ENCODE measurements at places on chromosomes 7 and 10. TPM values are rescaled to one million over a fixed set of nuclear protein-coding genes. Genes with fewer than 3 reads are reported as not detected.
A peak's percentile ranks its signal among the peaks of the same experiment; 100 is the strongest.

MMP21 gene
- not detected for total RNA-seq

FAM180A gene
- not detected for total RNA-seq

TUBAL3 gene
- total RNA-seq = 0.19 TPM

SPDYE11 gene
- total RNA-seq = not detected

BEND7 gene
- total RNA-seq = 16.4 TPM

ENKUR gene
- total RNA-seq = 1.6 TPM

COL1A2 gene
- total RNA-seq = 23.0 TPM

- H3K36me3 ChIP-seq = peaks cover 7% of the 10 kb centered on the region
- DNase-seq = no peak
- no peaks in the 10 kb centered on the region for H3K27me3 ChIP-seq
- peaks cover 39% of the 10 kb centered on the region for H3K4me1 ChIP-seq
These were observed 1.8 kb upstream of the WAPL start for GRCh38 chr10:86523348-86523747.

DNA sequence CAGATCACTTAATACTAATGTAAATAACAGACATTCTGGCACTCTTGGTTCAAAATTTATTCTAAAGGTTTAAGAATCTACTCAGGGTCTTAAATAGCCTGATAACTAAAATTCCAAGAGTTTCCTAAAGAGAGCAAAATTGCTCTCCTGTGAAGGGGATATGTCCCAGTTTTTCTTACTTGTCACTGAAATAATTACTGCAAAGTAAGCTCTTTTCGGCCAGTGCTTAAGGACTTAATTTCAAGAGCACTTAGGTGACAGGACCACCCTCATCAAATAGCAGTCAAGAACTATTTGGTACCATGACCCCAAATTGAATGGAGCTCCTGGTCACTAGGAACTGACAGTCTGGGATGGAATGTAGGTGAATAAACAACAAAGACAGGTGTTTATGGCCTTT is 1.8 kb upstream of the IMMP2L start:
- no peaks in the 10 kb centered on the region for H3K27me3 ChIP-seq
- H3K4me1 ChIP-seq = peaks cover 21% of the 10 kb centered on the region
- H3K27ac ChIP-seq = no peak overlapping the region

DNA sequence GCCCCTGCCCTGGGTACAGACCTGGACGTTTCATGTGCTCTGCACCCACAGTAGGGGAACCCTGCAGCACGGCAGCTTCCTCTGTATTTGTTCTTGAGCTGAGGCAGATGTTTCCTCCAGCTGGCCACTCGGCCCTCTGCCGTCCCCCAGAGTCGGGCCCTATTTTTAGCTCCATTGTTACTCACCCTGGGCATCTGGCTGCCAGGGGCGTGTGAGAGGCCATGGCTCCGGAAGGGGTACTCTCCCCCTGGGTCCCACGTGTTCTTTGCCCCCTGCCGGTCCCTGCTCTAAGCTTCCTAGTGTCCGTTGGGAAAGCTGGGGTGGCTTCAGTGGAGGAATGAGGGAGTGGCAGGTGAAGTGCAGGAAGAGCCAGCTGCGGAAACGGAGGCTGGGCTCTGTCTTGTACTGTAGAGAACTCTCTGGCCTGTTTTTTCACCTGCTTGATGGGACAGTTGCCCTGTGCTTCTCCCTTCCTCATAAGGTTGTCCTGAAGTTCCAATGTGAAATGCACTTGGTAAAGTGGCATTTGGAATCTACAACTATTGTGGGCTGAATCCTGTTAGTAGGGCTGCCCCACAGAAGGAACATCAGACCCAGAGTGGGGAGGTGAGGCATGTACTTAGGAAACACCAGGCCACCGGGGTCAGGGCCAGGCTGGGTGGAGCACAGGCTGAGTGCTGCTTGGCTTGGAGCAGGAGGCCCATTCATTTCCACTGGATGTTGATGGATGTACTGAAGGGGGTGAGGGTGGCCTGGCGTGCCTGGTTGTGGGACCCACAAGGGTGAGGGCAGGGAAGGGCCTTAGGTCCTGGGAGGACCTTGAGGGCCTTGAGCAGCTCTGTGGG is 30.6 kb downstream of the PALD1 start:
- H3K36me3 ChIP-seq = no peaks in the 10 kb centered on the region
- H3K27me3 ChIP-seq = no peaks in the 10 kb centered on the region
- no peak overlapping the region for H3K4me3 ChIP-seq

- DNase-seq = no peak
- H3K4me1 ChIP-seq = peaks cover 8% of the 10 kb centered on the region
- H3K36me3 ChIP-seq = no peaks in the 10 kb centered on the region
- H3K27me3 ChIP-seq = peaks cover 33% of the 10 kb centered on the region
- H3K27ac ChIP-seq = no peak overlapping the region
These were observed 488.6 kb downstream of the KCNMA1 start for GRCh38 chr10:77149001-77149400.

DNA sequence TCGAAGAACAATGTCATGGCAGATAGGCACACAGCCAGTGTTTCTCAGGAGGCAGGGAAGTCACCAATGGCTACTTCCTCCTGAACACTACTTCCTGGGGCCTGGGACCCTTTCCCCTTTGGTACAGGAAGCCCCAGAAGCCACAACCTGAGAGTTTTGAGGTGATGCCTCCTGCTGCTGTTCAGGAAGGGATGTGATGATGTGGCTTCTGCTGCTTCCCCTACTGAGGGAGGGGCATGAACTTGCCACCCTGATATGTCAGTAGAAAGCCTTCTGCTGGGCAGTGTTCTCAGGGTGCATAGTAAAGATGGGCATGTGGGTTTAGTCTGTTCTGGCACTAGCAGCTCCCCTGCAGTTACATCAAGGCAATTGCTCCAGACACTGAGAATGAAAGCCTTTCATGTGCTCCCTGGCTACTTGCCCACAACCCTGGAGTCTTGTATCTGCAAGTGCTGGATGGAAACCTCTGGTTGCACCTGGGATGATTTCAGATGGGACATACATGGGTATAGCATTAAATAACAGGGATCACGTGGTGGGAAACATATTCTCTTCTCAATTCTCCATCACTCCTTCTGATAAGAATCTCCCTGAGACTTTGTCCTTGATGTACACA is 69.3 kb downstream of the ADRA2A start:
- H3K4me1 ChIP-seq = no peaks in the 10 kb centered on the region
- DNase-seq = no peak
- no peaks in the 10 kb centered on the region for H3K36me3 ChIP-seq
- H3K27me3 ChIP-seq = peaks cover 5% of the 10 kb centered on the region
- H3K27ac ChIP-seq = no peak overlapping the region

DNA sequence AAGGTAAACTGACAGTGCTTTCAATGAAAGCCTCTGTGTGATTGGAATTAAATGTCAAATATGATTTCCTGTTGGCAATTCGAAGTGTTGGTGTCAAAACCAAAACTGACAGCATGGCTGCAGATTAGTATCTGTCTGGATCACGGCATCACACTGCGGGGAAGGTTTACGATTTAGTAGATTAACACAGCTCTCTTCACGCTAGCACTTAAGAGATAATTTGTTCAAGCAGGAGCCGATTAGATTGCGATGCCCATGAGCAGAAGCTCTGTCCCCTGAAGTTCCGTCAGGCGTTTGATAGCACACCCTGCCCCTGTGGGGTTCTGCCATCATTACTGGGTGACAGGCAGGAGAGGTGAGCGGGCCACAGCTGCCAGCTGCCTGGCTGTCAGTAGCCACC is 279.5 kb upstream of the AUTS2 start:
- no peak for DNase-seq
- H3K27ac ChIP-seq = no peak overlapping the region
- no peak overlapping the region for H3K4me3 ChIP-seq
- H3K4me1 ChIP-seq = no peaks in the 10 kb centered on the region
- H3K36me3 ChIP-seq = no peaks in the 10 kb centered on the region

DNA sequence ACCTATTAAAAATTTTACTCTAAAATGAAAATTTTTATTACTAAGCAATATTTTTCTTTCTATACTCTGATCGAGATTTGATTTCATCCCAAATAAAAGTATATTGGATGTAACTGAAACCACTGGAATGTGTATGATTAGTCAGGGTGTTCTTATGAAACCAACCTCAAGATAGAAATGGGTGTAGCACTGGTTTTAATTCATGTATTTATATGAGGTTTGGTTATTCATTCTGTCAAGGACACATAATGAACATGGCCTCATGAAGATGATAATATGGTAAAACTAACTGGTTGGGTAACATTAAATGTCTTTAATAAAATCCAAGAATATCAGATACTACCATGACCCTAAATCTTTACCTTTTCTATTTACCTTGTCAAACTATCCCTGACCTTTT is 197.7 kb downstream of the SEMA3A start:
- no peaks in the 10 kb centered on the region for H3K27me3 ChIP-seq
- no peak overlapping the region for H3K27ac ChIP-seq
- peaks cover 13% of the 10 kb centered on the region for H3K36me3 ChIP-seq
- no peak for DNase-seq
- no peak overlapping the region for H3K4me3 ChIP-seq
- peaks cover 3% of the 10 kb centered on the region for H3K4me1 ChIP-seq

DNA sequence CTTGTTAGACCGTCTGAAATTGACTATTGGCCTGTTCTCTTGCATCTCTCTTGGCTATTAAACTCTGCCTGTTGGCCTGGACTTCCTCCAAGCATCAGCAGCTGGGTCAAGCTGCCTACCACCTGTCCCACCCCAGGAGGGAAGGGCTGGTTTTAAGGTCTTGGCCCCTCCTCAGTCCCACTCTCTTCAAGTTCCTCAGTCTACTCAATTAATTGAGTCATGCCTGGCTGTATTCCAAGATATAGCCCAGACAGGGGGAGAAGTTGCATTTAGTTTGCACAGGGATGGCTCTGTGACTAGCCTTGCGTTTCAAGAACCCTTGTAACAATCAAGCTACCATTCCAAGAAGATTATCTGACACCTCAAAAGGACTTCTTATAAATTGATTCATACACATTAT is 113.8 kb upstream of the GLI3 start:
- peaks cover 47% of the 10 kb centered on the region for H3K4me1 ChIP-seq
- H3K4me3 ChIP-seq = peak overlapping the region; percentile 30
- no peak for DNase-seq
- H3K27ac ChIP-seq = no peak overlapping the region
- no peaks in the 10 kb centered on the region for H3K27me3 ChIP-seq

GRCh38 chr10:78921895-78922294 is 146.9 kb upstream of the ZMIZ1 start:
- no peaks in the 10 kb centered on the region for H3K36me3 ChIP-seq
- H3K4me1 ChIP-seq = peaks cover 52% of the 10 kb centered on the region
- DNase-seq = no peak
- H3K4me3 ChIP-seq = no peak overlapping the region
- no peak overlapping the region for H3K27ac ChIP-seq
- H3K27me3 ChIP-seq = peaks cover 22% of the 10 kb centered on the region

- DNase-seq = no peak
- H3K4me1 ChIP-seq = peaks cover 78% of the 10 kb centered on the region
- no peaks in the 10 kb centered on the region for H3K36me3 ChIP-seq
- H3K27ac ChIP-seq = peak overlapping the region; percentile 73
- H3K4me3 ChIP-seq = peak overlapping the region; percentile 13
These were observed 305.3 kb upstream of the NFE2L3 start for GRCh38 chr7:25846722-25847121.

DNA sequence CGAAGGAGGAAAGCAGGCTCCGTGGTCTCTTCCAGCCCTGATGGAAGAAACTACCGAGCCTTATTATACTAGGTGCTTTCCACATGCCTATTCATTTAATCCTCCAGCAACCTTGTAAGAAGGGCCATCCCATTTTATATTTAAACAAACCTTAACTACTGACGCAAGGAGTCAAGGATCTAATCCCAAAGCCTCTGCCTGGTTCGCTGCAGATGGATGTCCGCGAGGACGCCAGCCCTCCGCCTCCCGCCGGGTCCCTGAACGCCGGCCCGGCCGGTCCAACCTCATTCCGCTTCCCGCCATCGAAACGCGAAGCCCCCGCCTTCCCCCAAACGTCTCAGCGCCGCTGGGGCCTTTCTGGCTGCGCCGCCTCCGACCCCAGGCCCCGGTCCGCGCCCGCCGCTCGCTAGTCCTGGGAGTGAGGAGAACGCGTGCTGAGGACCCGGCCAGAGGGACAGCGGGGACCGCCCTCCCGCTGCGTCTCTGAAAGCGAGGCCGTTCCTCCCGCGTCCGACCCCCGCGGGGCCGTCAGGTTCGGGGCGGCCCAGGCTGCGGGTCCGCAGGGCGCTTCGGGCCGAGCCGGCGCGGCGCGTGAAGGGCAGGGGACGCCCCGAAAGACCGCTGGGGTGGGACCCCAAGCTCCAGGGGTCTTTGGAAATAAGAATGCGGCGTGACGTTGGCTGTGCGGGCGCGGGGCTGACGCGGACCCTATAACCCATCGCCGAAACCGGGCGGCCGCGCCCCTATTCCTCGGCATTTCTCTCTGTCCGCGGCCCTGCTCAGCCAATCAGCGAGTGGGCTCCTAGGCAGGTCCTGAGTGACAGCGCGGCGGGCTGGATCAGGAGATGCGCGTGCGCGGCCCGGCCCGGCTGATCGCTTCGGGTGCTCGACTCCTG is at the start of gene ATP6V0E2:
TSS of gene ATP6V0E2 (plus strand) at position 896 of the 896 bp plus-strand sequence. CDS start 97 bp downstream, outside the sequence.
- H3K27ac ChIP-seq = peak within 1 kb of the TSS; percentile 100
- H3K4me1 ChIP-seq = peaks cover 24% of the 10 kb centered on the region
- peak within 1 kb of the TSS; percentile 93 for H3K4me3 ChIP-seq
- no peaks in the 10 kb centered on the region for H3K36me3 ChIP-seq
- peak; percentile 92 for DNase-seq

DNA sequence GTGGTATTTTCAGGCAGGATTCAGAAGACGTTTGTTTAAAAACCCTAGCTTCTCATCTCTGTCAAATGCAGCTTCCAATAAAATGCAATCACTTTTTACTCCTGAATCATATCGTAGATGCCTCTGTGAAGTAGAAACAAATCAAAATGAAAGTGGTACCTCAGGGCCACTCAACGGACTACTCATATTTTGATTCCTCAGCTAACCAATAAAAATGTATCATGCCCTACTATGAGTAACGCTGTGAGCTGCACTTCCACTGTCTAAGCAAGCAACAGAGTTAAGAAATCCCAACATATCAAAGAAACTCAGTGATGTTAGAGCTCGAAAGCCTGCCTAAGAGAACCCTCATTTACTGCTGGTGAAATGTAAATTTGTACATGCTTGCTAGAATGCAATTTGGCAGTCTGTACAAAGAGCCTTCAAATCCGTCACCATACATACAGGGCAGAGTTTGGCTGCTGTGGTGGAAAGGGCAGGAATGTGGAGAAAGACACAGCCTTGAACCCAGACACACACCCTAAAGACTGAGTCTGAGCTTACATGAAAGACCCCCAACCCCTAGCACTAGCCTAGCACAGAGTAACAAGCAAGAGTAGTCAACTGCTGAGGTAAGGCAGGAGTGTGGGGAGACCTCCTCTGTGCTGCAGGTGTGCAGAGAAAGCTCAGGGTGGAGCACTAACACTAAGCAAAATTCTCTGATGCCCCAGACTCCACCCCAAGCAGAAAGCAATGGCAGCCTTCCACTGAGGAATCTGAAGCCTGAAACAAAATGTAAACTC is 151.5 kb downstream of the ANK3 start:
- H3K4me1 ChIP-seq = peaks cover 15% of the 10 kb centered on the region
- H3K36me3 ChIP-seq = peaks cover 4% of the 10 kb centered on the region
- H3K27me3 ChIP-seq = no peaks in the 10 kb centered on the region
- no peak overlapping the region for H3K27ac ChIP-seq
- H3K4me3 ChIP-seq = no peak overlapping the region

DNA sequence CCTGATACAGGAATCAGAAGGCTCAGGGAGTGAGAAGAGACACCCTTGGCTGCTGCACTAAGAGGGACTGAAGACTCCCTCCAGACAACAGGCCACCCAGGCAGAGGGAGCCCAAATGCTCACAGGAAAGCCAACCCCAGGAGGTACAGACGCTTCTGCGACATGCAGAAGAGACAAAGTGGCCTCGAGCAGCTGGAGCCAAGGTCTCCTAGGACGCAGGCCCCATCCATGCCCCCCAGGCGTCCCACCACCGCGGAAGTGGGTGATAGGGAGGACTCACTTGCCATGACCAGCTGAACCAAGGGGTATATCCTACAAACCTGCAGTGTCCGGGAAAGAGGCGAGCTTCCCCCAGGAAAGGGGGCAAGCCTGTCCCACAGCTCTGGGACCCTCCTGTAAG is 56.9 kb downstream of the CTBP2 start:
- H3K4me1 ChIP-seq = peaks cover 41% of the 10 kb centered on the region
- H3K27me3 ChIP-seq = no peaks in the 10 kb centered on the region
- DNase-seq = no peak
- H3K4me3 ChIP-seq = no peak overlapping the region
